ENCODE measurements at places on chromosomes 5 and 9. TPM values are rescaled to one million over a fixed set of nuclear protein-coding genes. Genes with fewer than 3 reads are reported as not detected.

The PAEP gene
- not detected for total RNA-seq

The PTPDC1 gene
- total RNA-seq: 1.9 TPM

The GPR150 gene
- total RNA-seq: not detected

The GCNT1 gene
- total RNA-seq: 11.1 TPM

All from Caki2 (cell line).